ENCODE measurements at places on chromosomes 1 and 21. TPM values are rescaled to one million over a fixed set of nuclear protein-coding genes. Genes with fewer than 3 reads are reported as not detected.

Gene COL24A1
- 2.0 TPM for total RNA-seq

Gene C1orf116
- 32.1 TPM for total RNA-seq

Gene FHAD1
- 5.1 TPM for total RNA-seq

Gene WNT9A
- total RNA-seq = 22.2 TPM

Gene SYNC
- total RNA-seq = 12.3 TPM

Gene S100A4
- 26.8 TPM for total RNA-seq

Gene NID1
- total RNA-seq = 93.7 TPM

Gene PDZK1
- not detected for total RNA-seq

Gene RNF186
- total RNA-seq = not detected

Gene CACNA1S
- total RNA-seq = not detected

Gene RAVER2
- 4.7 TPM for total RNA-seq

Gene FAM163A
- not detected for total RNA-seq

Measured in stomach (tissue), 19 donors.